ENCODE measurements at places on chromosomes 5 and 9.

- no peak for DNase-seq
Measured at GRCh38 chr5:172009536-172010270, 3.3 kb upstream of the FBXW11 start.

GRCh38 chr5:36136581-36136980 is 15.1 kb downstream of the LMBRD2 start:
- DNase-seq = no peak

GRCh38 chr5:61381968-61382367 is 49.9 kb downstream of the ZSWIM6 start:
- no peak for DNase-seq

DNA sequence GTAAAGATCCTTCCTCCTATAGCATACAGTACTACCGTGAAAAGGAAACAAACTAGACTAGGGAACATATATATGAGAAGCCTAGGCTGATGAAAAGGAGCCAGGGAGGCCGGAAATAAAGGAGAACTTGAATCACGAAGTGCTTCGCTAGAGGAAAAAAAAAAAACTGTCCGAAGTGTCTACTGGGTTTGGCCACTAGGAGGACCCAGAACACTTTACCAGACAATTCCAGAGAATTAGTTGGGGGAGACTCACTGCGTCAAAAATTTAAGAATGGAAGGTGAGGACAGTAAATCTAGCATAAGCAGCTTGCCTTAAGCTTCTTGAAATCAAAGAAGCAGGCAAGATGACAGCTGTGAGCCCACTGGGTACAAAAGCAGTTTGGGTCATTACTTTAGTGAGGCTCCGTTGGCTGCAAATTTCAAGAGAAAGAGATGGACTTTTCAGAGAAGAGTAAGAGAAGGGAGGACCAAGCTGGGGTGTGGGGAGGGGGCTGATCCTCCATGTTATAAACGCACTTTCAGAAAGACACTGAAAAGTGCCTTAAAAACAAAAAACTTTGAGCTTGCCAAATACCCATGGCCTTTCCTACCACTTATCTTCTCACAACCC is 47.4 kb downstream of the P4HA2 start:
- DNase-seq = peak; percentile 55

GRCh38 chr9:88056876-88057275 is 81.4 kb downstream of the SPATA31C2 start:
- DNase-seq = no peak

GRCh38 chr9:129322641-129323375 is 144.7 kb upstream of the IER5L start:
- no peak for DNase-seq

- DNase-seq = no peak
Measured at GRCh38 chr9:20074291-20074690, 285.5 kb upstream of the SLC24A2 start.

DNA sequence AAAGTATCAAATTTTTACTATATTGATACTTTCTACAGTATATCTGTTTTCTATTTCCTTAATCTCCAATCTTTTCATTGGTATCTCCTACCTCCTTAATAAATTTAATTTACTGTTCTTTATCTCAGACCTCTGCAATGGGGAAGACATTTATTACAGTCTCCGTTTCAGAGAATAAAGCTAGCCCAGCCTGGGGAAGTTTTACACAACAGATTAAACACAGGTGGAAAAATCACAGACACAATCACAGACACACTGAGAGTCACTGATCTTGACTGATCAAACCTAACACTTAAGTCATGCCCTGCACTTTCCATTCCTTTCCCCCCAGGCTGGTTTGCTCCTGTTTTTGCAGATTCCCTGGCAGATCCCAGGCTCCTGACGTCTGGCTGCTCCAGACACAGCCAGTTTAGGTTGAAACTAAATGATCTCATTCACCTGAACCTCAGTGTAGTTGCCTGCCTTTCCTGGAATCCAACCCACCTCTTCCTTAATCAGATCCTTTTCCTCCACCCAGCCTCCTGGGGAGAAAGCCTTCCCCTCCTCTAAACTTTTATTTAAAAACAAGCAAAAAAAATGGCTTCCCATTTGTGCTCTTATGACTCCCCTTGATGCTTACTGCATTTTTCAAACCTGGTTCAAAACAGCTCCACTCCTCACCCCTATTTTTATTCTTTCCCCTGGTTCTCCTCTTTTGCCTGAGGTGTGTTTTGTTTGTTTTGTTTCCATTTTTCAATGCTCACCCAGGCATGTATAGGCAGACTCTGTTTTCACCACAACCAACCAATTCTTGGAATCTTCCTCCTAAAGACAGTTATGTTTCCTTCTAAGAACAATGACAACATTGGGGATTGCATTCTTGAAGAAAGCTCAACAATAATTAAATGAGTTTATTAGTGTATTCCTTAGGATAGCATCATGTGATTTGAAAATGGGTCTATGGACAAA is 29.5 kb upstream of the OSMR start:
- DNase-seq = no peak

DNA sequence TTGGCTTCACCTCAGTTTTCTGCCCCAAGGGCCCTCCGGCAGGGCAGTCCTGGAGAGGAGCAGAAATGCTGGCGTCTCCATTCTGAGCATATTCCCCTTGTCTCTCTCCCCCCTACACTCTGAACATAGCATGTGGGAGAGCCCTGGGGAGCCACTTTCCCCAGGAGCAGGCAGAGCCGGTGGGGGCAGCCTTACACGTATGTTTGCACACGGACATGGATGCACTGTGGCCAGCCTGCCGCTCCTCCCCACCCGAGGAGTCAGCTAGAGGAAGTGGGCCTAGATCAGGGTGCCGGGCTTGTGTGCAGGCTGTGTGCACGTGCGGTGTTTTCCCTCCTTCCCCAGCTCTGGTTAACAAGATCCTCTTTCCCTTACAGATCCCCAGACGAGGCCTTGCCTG is 25.4 kb upstream of the POMT1 start:
- DNase-seq = no peak

GRCh38 chr5:11177999-11178711 is 417.1 kb upstream of the DAP start:
- no peak for DNase-seq

DNA sequence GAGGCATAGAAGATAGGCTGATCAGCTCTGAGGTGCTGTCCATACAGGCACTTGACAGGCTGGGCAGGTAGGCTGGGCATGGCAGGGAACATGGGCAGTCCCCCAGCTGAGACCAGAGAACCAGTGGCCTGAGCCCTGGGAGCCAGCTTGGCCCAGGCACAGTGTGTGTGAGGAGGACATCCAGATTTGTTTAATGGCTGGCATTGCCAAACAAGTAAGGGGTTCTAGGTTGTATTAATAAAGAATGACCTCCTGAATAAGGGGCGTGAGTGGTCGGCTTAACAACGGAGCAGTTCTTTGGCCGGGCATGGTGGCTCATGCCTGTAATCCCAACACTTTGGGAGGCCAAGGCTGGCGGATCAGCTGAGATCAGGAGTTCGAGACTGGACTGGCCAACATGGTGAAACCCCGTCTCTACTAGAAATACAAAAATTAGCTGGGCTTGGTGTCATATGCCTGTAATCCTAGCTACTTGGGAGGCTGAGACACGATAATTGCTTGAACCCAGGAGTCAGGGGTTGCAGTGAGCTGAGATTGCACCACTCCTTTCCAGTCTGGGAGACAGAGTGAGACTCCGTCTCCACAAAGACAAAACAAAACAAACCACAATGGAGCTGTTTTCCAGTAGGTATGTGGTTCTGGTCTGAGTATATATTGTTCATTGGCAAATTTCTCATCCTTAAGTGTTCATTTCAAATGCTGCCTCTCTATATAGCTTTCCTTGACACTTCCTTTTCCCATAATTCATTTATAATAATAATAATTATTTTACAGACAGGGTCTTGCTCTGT is 56.2 kb downstream of the ANGPTL2 start:
- no peak for DNase-seq

DNA sequence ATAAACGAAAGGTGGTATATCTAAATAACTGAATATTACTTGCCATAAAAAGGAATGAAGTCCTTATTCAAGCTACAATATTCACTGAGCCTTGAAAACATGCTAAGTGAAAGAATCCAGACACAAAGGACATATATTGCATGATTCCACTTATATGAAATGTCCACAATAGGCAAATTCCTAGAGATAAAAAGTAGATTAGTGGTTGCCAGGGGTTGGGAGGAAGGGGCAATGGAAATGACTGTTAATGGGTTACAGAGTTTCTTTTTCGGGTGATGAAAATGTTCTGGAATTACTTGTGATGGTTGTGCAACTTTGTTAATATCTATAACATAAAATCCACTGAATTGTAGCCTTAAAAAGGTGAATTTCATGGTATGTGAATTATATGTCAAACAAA is 227.1 kb upstream of the TRIM32 start:
- DNase-seq = no peak

DNA sequence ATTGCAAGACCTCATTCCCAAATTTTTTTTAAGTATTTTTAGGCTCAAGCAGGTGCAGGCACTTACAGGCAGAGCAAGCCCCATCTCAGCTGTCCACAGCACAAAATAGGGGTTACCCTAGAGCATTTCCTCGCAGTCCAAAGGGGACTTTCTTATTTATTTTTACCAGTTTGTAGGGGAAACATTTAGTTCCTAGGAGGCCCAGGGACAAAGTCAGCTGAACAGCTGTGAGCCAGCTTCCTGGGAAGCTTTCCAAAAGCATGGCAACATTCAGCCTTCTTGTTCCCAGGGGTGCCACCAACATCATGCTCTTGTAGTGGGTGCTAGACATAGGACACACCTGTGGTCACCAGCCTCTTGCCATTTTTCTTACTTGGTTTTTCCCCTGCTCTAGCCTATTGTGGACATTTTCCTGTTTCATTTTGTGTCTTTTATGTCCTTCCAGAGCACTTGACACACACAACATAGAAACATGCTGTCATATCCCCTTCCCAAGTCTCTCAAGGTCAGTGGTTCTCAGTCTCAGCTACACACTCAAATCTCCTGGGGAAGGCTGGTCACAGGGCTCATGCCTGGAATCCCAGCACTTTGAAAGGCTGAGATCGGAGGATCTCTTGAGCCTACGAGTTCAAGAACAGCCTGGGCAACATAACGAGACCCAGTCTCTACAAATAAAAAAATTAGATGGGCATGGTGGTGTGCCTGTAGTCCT is 38.2 kb downstream of the HAVCR1 start:
- no peak for DNase-seq

GRCh38 chr9:131800366-131800765 is 60.5 kb upstream of the RAPGEF1 start:
- DNase-seq = no peak

GRCh38 chr9:114174876-114175771 is 19.8 kb downstream of the COL27A1 start:
- no peak for DNase-seq

DNA sequence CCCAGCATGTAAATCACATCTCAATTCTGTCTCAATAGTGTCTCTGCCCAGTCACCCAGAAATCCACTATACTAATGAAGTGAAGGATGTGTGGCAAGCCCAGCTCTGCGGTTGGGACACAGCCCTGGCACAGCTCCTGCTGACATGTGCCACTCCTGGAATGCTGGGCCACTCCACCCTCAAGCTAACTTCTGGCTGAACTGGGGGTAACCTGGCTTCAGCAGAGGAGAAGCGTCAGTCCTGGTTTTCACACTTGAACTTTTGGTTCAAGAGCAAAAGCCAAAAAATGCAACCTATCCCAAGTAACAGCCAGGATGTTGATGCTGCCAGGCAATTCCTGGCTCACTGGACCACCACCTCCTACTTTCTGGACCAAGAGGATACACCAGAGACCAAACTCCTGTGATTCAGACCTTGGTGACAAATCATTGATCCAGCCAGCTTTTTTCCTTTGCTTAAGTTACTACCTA is 86.4 kb downstream of the ARRDC3 start:
- no peak for DNase-seq

- no peak for DNase-seq
Measured at GRCh38 chr5:133225671-133226152, 173.9 kb downstream of the HSPA4 start.

DNA sequence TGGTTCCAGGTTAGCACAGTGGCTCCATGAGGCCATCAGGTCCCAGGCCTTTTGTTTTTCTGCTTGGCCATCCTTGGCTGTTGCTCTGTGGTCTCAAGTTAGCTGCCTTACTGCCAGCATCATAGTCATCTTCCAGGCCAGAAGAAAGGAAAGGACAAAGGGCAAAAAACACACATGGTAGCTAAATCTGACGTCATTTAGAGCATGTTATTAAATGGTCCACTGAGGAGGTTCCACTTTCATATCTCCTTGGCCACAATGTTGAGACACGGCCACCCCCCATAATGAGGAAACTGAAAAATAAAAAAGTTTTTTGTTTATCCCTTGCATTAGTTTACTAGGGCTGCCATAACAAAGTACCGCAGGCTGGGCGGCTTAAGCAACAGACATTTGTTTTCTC is 106.4 kb upstream of the NIPBL start:
- no peak for DNase-seq

DNA sequence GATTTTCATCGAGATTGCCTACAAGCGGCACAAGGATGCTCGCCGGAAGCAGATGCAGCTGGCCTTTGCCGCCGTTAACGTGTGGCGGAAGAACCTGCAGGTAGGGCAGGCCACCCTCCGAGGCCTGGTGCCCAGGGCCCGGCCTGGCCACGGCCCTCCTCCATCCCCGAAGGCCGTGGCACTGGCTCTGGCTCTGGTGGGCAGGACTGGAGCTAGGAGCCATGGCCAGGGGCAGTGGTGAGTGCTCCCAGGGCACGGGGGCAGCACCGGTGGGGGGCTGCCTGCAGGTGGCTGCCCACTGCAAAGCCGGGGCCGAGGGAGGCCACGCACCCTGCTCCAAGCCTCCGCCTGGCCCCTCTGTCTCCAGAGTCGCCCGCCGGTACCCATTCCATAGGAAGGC is 6.0 kb downstream of the LRRC26 start:
- DNase-seq = no peak

GRCh38 chr9:132040808-132041207 is 38.9 kb downstream of the MED27 start:
- no peak for DNase-seq

DNA sequence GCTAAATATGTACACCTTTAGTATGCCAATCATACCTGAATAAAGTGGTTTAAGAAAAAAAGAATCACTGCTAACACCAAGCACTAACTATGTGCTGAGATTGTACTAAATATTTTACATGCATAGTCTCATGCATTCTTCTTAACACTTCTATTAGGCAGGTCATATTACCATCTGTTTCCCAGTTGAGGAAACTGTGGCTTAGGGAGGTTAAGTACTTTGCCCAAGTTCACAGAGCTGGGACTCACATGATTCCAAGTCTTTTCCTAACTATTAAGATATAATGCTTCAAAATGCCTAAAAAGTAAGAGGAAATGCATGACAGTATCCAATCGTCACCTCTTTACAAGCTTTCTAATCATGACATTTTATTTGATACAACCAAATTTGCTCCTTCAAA is 69.2 kb upstream of the PLPP6 start:
- no peak for DNase-seq
